Stimulated activated CD4-positive, alpha-beta T cell treated with anti-CD3 and anti-CD28 coated beads, Interleukin-1b, Interleukin-23, amount 100 ng/mL, for 1 hour (primary cell): ENCODE measurements at places on chromosomes 16 and 17.

DNA sequence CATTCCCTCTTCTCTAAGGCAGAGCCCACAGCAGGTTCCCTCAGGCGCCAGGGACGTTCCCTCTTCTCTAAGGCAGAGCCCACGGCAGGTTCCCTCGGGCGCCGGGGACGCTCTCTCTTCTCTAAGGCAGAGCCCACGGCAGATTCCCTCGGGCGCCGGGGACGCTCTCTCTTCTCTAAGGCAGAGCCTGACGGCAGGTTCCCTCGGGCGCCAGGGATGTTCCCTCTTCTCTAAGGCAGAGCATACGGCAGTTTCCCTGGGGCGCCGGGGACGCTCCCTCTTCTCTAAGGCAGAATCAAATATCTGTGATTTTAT, 24.3 kb downstream of the ACSF3 start:
- no peak for DNase-seq

DNA sequence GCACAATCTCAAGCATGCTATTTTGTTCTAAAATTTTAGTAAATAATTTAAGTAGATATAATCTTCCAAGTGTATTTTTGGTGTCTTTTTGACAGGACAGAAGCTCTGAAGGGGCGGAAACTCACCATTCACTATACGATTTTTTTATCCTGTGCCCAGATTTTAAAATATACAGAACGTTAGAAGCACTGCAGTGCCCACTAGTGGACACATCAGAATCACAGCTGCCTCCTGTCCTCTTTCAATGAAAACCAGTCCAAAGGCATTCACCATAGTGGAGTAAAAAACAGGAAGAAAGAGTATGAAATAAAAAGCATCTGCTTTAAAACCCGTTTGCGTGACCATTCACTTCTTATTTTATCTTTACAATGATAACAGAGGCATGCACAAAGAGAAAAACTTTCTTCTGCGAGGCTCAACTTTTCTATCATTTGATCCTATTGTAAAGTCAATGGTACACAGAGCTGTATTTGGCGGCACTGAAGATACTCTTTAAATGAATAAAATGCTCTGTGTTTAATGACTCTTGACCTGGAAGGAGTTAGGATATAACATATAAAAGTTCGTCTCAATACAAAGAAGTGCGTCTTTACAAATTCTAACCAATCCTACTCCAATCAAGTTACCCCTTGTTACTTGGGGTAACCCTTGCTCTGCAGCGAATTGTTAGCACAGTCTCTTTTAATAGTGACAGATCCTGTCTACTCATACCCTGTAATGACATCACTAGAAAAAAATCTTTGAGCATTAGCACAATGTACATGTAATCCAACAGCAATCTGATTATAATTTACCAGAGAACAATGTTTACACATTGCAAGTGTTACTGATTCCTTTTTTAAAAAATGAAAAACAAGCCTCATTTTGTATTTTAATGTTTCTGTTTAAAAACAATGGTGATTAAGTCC, 339.8 kb upstream of the PSMD7 start:
- no peak for DNase-seq

DNA sequence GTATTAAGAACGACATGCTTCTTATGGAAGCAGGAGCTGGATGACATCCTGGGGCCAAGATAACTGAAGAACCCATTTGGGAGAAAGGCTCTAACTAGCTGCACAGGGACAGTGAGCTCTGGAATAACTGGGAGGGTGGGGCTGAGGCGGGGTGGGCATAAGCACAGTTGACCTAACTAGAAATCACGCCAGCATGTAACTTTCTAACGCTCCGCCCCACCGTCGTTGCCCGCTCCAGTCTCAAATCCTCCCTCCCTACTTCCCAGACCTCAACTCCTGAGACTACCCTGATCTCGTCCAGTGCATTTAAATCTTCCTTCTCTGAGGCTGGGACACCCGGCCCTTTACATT, 436 bp downstream of the PHB1 start:
- DNase-seq = no peak

GRCh38 chr17:68973098-68973846, 18.1 kb upstream of the ABCA8 start:
- DNase-seq = no peak

DNA sequence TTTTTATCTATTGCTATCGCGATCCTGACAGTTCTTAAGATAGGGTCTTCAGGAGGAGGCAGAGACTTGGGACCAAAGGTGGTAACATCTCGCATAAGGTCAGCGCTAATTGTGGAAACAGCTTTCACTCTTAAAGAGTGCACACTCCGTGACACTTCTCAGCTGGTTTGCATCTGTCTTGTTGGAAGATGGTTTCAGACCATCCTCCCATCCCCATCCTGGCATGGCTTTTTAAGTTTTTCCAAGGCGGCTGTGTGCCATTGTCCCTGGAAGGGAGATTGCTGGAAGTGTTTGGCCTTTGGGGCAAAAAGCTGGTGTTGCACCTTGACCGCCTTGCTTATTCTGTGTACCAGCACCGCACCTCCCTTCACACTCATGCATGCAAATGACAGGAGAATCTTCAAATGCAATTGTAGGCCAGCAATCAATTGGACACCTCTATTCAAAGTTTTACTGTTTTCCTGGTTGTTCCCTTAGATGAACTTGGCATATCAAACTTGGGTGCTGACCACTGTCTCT, 1.5 kb downstream of the SOCS7 start:
- no peak for DNase-seq

DNA sequence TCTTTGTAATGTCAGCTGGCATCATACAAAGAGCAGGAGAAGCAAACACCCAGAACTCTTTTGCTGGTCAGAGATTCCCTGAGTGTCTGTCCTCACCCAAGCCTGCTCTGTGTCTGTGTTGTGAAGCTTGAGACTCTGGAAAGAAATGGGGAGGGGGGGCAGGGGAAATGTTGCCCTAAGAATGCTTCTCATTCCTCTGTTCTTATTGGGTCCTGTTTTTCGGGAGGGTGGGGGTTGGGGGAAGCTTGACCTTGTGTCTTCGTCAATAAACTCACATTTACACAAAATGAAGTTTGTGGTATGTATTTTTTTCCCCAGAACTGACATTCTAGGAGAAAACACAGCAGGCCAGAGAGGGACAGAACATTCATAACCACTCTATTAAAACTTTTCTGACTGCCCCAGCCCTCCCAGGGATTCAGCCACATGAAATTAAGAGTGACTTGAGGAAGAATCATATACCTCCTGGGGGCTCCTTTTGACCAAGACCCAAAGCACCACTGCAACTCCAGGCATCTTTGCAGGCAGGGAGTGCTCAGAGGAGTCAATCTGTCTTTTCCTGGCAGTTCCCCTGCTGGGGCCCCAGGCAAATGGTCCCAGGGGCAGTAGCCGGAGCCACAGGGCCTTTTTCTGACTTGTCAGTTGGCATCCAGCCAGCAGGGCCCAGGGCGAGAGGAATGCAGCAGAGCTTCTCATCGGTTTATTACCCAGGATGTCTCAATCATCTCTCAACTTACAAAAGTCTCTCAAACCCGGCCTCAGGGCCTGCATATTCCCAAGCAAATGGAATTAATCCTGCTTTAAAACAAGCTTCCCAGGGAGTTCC, 5.1 kb upstream of the RASL10B start:
- no peak for DNase-seq

DNA sequence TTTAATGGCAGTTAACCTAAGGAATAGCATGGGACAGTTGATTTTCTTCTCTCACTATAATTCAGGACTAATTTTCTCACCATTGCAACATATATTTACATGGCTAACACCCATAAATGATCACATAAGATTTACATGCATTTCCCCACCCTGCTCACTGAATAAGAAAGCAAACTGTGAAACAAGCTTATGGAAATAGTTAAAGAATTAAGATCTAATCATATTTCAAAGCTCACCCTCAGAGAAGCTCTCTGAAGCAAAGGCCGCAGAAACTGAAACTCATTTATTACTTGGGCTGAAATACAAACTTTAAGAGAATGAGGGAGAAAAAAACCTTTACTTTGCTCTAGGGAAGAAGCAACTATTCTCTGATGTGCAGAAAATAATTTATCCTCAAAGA, 218.7 kb upstream of the AXIN2 start:
- DNase-seq = no peak

DNA sequence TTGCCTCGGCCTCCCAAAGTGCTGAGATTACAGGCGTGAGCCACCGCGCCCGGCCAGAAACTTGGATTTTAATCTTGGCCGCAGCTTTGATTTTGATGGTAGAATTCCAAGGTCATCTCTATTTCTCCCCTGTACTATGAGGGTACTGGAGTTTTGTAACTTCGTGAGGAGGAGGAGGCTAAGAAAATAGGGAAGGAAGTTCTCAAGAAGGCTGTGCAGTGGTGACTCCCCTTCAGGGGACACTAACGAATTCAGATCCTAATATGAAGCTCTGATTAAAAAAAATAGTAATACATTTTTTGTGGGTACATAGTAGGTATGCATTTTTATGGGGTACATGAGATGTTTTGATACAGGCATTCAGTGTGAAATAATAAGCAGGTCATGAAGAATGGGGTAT, 55.9 kb downstream of the LDHD start:
- DNase-seq = no peak

DNA sequence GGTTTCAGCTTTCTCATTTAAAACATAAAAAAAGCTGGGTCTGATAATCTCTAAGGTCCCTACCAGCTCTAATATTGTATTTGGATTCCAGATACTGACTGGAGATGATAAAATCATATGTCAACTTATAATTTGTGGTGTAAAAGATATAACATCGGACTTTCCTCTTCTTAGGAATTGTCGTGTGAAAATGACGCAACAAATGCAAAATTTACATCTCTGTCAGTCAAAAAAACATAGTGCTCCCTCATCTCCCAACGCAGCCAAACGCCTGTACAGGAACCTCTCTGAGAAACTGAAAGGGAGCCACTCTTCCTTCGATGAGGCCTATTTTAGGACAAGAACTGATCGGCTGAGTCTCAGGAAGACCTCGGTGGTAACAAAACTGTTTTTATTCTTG, 197.3 kb downstream of the ANKFN1 start:
- no peak for DNase-seq
